ENCODE measurements at places on chromosomes 11 and 22.
A peak's percentile ranks its signal among the peaks of the same experiment; 100 is the strongest.

DNA sequence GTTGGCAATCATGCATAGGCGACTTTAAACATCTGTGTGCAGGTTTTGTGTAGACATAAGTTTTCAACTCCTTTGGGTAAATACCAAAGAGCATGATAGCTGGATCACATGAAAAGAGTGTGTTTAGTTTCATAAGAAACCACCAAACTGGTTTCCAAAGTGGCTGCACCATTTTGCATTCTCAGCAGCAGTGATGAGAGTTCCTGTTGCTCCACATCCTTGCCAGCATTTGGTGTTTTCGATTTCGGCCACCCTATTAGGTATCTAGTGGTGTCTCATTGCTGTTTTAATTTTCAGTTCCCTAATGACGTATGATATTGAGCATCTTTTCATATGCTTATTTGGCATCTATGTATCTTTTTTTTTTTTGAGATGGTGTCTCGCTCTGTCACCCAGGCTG lies 62.8 kb upstream of the CCND1 start:
- DNase-seq: no peak

DNA sequence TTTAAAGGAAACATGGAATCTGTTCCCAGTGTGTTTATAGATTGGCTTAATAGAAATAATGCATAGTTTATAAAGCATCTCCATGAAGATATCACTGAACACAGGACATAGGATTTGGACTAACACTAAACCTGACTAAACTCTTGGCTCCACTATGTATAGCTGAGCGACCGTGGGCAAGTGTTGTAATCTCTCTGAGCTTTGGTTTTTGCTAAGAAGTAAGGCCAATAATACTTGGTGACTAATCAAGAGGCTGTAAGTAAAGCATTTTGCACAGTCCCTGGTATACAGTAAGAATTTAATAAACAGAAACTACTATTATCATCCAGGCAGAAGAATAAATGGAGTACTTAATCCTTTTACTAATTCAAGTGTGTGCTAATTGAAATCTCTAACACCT lies 125.5 kb upstream of the MTMR2 start:
- no peak for DNase-seq

- no peak for DNase-seq
These were observed 13.8 kb upstream of the KAT5 start for GRCh38 chr11:65698205-65698604.

- no peak for DNase-seq
These were observed 53.3 kb downstream of the FLRT1 start for GRCh38 chr11:64089027-64089360.

DNA sequence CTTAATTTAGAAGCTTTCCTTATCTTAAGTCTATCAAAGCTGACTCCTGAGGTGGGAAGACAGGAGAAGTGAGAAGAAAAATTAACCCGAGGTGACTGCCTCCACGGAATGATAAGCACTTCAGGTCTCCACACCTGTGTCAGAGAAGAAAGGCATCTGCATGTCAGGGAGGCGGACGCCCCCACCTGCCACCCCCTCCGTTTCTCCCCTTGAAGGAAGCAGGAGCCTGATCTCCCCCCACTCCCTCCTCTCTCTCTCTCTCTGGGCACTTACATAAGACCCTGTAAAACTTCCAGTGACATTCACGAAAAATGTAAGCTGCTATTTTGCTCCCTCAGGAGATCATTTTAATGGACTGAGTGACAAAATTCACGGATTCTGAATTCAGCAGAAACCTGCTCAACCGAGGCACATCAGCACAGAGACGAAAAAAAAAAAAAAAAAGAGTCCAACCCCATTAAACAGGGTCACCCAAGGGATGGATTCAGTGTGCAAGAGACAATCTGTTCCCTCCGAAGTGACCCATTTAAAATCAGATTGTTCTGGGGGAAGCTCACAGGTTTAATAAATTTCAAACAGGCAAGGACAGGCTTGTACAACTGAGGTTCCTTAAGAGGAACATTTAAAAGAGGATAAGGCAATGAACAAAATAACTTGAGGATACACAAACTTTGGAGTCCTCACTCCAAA lies 1.5 kb downstream of the LARGE1 start:
- no peak for DNase-seq

- no peak for DNase-seq
These were observed 7.4 kb upstream of the VSIG10L2 start for GRCh38 chr11:125938418-125938817.

DNA sequence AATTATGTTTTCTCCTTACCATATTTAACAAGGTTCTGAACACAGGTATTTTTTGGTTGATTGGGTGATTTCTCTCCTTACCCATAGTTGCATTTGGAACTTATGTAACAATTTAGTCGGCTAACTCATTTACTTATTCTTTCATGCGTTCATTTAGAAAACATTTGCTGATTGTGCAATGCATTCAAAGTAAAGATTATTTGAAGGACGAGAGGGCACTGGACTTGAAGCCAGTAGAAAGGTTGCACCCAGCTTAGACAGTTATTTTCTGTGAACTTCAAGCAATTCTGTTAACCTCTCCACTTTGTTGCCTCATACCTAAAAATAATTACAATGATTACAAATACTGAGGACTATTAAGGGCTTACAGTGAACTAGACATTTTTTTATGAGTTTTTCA lies 769.6 kb downstream of the LRRC4C start:
- DNase-seq: no peak

DNA sequence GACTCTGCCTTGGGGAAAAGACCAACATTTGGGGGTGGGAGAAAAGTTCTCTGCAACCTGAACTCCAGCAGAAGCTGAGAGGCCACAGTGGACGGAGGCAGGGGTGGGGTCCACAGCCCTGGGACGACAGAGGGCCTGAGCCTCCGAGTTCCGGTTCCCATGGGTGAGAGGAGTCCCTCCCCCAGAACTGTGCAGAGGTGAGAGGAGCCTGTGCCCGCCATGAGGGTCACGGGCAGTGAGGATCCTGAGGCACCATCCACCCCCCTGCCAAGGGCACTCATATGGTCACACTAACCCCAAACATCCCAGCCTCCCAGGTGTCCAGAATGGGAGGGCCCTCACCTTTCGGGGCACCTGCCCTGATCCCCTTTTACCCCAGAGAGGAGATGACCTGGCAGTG lies 30.5 kb downstream of the KIAA0930 start:
- no peak for DNase-seq

- DNase-seq: no peak
These were observed 8.0 kb upstream of the RAB38 start for GRCh38 chr11:88183233-88183632.

DNA sequence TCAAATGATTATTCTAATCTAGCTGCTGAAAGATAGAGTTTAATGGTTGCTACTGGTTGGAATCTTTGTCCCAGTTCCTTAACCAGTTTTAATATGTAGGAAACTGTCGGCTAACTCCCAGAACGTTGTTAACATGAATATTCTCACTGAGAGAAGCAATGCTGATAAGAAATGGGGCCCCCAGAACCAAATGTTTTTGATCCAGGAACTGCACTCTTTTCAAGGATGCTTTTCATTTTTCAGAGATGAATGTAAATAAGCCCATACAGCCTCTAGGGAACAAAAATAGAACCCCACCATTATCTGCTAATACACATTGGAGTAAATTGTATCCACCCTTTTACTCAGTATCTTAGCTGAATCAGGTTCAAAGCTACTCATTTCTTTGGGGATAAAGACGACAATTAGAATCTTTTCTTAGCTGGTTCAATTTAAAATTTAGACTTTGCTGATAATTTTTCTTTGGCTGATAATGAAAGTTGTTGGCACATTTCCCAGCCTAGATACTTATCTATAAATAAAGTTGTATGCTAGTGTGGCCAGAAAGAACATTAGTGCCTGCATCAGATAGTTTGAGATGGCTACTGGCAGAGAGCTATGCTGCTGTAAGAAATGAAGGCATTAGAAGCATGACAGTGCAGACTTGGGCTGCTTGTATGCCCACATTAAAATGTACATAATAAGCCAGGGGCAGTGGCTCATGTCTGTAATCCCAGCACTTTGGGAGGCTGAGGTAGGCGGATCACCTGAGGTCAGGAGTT lies 323.3 kb upstream of the PDGFD start:
- DNase-seq: no peak

DNA sequence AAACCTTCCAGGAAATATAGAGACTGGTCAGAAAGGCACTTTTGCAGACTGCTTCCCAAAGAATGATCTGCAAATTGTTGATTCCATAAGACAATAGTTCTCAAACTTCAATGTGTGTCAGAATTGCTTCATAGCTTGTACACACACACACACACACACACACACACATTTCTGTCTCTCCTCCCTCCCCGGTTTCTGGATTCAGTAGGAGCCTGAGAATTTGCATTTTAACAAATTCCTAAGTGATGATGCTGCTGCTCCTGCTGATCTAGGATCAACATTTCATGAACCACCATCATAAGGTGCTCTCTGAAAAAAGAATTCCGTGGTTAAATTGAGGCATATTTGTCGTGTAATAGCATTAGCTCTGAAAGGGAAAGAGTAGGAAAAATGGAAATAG lies 35.3 kb upstream of the FZD4 start:
- DNase-seq: no peak

- no peak for DNase-seq
These were observed 2.4 kb downstream of the CTNND1 start for GRCh38 chr11:57764021-57764420.

DNA sequence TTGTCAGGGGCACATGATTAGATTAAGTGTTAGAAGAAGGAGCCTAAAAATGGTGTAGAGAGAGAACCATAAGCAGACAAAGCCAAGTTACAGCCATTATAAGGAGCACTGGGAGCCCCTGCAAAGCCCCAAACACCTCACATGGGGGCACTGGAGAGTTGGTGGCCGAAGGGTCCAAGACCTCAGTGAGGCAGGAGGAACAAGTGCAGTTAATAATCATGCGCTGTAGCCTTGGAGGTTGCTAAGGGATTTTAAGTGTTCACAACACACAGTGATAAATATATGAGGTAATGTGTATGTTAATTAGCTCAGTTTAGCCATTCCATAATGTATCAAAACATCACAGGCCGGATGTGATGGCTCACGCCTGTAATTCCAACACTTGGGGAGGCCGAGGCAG lies 54.4 kb upstream of the JAM3 start:
- no peak for DNase-seq

DNA sequence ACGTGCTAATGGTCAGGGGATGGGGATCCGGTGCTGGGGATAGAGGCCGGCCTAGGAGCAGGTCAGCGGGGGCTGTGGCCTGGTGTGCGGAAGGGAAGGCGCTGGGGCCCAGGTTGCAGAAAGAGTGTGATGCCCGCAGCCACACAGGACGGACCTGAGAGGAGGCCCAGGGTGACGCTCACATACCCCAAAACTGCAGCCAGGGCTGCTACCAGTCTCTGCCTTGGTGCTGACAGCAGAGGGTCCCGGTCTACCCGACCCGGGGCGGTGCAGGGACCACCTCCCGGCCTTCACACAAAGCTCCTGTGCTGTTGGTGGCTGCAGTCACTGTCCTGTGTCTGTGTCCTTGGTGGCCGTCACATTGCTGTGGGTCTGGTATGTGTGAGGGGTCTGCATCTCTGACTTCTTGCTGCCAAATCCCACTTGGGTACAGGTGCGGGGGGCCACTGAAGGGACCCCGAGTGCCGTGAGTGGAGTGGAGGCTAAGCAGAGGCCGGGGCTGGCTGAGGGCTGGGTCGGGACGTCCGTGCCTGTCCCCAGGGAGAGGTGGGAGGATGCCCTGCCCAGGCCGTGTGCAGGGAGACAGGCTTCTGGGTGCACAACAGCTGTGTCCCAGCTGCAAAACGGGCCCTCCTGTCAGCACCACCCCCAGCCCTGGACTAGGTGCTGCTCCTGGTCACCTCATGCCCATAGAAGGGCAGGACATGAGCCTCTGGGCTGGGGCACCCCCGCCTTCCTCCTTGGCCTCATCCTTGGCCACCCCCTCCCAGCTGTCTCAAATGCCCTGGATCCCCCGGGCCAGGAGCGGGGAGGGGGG lies 1.5 kb downstream of the LSP1 start:
- DNase-seq: peak; percentile 56

- DNase-seq: no peak
These were observed 89.7 kb downstream of the EFCAB6 start for GRCh38 chr22:43722444-43722843.

- DNase-seq: peak; percentile 76
These were observed 7.1 kb upstream of the FLI1 start for GRCh38 chr11:128686745-128687177.

- DNase-seq: no peak
These were observed 23.7 kb downstream of the PDHX start for GRCh38 chr11:34940026-34940677.

GRCh38 chr11:23932485-23932898 lies 564.4 kb upstream of the LUZP2 start:
- no peak for DNase-seq

- DNase-seq: no peak
These were observed 24.1 kb downstream of the SIK3 start for GRCh38 chr11:117074119-117074518.

GRCh38 chr22:29112681-29113080 lies 39.8 kb downstream of the KREMEN1 start:
- no peak for DNase-seq

- peak; percentile 82 for DNase-seq
These were observed 8.4 kb downstream of the LRRC10B start for GRCh38 chr11:61516675-61517572.

DNA sequence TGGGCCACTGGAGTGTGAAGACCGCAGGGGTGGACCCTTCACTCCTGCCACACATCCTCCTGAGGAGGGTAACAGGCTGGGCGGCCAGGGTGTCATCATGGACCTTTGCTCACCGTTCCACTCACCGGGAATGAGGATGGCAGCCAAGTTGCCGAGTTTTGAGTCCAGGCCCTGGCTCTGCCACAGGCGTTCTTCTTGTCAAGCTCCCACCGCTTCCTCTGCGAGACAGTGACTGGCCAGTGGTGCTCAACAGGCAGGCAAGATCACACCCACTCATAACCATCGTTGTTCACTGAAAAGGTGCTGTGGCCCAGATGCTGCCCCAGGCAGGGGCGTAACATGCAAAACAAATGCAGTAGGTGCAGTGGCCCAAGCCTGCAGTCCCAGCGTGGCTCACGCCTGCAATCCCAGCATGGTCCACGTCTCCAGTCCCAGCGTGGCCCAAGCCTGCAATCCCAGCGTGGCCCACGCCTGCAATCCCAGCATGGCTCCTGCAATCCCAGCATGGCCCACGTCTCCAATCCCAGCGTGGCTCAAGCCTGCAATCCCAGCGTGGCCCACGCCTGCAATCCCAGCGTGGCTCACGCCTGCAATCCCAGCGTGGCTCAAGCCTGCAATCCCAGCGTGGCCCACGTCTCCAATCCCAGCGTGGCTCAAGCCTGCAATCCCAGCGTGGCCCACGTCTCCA lies 5.0 kb upstream of the PANX2 start:
- DNase-seq: no peak

DNA sequence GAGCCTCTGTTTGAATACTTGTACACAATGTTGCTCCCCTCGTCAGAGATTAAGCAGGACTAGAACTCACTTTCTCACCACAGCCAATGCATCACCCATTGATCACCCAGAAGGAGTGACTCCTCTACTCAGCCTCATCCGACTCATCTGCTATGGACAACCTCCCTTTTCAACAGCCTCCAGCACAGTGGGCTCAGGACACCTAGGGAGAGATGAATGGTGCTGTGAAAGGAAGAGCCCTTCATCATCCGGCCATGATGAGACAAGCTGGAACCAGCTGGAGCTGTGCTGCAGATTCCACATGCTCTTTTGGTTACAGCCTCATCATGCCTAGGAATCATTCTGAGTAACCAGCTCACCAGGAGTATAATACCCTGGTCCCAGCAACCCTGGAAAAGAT lies 15.5 kb downstream of the C11orf91 start:
- DNase-seq: no peak

GRCh38 chr11:45089676-45090499 lies 56.6 kb upstream of the PRDM11 start:
- peak; percentile 9 for DNase-seq

GRCh38 chr11:73200256-73200655 lies 17.8 kb upstream of the P2RY2 start:
- no peak for DNase-seq

- no peak for DNase-seq
These were observed 7.0 kb upstream of the CAPN5 start for GRCh38 chr11:77059806-77060205.
